ENCODE measurements at places on chromosomes 5 and 9.

GRCh38 chr9:72888067-72888466 lies 64.8 kb downstream of the ALDH1A1 start:
- DNase-seq, result no peak

DNA sequence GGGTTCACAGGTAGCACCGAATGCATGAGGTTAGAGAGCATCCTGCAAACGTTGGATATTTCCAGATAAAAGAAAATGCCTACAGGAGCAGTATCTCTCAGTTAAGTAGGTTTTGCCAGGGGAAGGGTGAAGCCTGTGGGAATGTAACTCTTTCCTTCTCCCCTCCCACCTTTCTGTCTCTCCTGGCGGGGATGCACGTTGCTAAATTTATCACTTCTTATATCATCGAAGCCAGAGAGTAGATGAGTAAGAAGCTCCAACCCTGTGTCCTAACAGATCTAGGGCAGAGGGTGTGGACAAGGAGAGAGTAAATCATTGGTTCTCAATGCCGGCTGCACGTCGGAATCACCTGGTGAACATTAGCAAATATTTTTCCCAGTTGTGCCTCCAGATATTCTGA lies 457.5 kb downstream of the ENC1 start:
- DNase-seq, result no peak

- no peak for DNase-seq
Observed at GRCh38 chr9:137814841-137815240, 62.7 kb upstream of the CACNA1B start.

DNA sequence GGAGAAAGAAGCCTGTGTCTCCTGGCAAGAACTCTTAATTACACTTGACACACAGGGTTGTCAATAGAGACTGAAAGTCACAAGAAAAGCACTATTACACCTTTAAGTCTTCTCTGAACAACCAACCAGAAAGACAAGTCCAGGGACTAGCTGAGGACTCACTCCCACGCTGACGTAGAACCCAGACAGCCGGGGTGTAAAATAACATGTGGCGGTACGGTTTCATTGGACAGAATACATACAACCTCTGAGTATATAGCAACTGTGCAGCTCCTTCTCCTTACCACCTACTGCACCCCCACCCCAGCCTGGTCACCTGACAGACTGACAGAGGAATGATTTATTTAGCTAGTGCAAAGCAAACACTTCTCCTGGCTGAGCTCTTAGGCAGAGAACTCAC lies 103.4 kb upstream of the RASEF start:
- DNase-seq, result no peak

DNA sequence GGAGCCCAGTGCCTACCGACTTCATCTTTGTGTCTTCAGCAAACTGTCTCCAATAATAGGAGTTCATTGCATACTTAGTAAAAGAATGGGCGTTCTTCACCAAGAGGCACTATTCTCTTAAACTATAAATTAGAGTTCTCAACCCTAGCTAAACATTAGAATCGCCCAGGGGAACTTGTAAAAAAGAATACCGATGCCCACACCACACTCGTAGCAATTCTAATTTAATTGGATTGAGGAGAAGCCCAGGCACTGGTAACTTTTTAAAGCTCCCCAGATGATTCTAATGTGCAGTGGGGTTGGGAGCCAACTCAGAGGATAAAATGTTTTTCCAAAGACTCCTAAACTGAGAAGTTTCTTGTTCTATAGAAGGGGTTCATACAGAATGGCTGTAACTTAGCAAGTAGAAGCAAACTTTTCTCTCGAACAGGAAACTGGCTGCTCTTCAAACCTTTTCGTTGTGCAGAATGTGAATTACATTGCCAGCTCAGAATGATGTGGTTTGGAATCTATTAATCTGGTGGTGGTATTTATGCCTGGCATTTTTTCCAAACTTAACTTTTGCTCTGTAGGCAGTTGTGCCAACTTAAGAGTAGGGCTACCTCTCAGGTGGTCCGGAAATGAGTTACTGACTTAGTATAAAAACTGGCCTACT lies 26.4 kb upstream of the NFIB start:
- DNase-seq, result no peak

GRCh38 chr5:179186801-179187200 lies 126.6 kb downstream of the ZNF354C start:
- DNase-seq, result no peak

GRCh38 chr9:6305954-6306563 lies 22.1 kb upstream of the TPD52L3 start:
- DNase-seq, result peak; percentile 49

GRCh38 chr5:58860680-58861079 lies 277.8 kb downstream of the RAB3C start:
- peak; percentile 42 for DNase-seq

GRCh38 chr9:122944960-122945888 lies 4.4 kb downstream of the RABGAP1 start:
- no peak for DNase-seq

DNA sequence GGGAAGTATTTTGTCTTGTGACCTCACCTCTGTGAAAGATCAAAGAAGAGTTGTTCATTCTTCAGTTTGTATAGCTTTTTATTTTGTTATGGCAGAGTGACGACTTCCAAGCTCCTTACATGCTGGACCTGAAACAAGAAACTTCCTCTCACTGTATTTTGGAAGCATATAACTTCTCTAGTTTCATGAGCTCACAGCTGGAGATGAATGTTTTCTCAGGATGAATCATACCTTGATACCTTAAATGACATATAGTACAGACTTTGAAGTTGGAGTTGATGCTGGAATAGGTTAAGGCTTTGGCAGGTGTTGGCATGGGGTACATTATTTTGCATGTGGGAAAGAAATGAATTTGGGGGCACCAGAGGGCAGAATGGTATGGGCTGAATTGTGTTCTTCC lies 112.5 kb downstream of the SLC25A46 start:
- no peak for DNase-seq

DNA sequence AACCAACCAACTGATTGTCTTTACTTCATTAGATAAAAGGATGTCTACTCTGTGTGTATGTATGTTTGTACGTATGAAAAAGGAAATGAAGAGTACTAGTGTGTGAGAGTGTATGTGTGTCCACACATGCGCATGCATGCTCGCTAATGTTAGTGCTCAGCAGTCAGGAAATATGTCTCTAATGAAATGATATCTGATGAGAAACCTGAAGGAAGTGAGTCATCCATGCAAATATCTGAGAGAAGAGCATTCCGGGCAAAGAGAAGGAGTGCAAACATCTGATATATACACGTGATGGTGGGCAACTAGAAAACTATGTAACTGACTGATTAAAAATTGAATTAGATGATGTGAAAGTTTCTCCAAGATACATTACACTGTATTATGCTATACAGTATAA lies 29.6 kb upstream of the UGCG start:
- peak; percentile 56 for DNase-seq

GRCh38 chr5:104569621-104570020 lies 1007.0 kb upstream of the NUDT12 start:
- no peak for DNase-seq

GRCh38 chr9:12723409-12724028 lies 30.3 kb downstream of the TYRP1 start:
- peak; percentile 10 for DNase-seq

- DNase-seq, result no peak
Observed at GRCh38 chr5:72882989-72883388, 66.5 kb downstream of the TNPO1 start.

GRCh38 chr5:21831145-21831787 lies 1021.9 kb downstream of the CDH12 start:
- DNase-seq, result no peak

- DNase-seq, result no peak
Observed at GRCh38 chr5:33975852-33976251, 8.6 kb downstream of the SLC45A2 start.

DNA sequence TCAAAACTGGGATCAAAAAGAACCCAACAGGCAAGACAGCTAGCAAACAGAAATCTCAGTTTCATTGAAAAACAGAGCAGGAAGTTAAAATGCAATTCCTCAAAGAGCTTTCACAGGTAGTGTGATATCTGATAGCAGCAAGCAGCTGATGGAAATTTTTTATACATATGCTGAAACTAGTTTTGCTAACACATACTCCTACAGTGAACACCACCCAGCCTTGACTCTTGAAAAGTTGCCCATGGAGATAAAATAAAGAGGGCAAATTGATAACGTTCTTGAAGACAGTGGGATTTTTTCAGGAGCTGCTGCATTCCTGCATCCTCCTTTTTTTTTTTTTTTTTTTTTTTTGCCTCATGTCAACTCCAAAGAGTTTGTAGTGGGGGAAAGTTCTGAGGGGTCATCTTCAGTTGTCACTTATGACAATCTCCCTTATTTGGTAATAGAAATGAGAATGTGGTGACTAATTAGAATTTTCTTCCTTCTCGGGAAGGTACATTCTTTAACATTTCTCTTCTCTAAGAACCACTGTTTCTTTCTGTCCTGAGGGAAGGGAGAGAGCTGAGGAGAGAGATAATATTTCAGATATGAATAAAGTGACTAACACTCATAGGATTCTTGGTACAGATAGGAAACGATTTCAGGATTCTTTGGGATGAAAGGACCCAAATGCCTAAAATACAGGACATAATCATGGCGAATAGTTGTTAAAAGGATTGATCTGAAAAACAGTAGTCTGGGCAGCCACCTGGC lies 24.6 kb downstream of the SH3RF2 start:
- DNase-seq, result no peak

GRCh38 chr9:123395689-123396511 lies 39.9 kb downstream of the CRB2 start:
- no peak for DNase-seq

DNA sequence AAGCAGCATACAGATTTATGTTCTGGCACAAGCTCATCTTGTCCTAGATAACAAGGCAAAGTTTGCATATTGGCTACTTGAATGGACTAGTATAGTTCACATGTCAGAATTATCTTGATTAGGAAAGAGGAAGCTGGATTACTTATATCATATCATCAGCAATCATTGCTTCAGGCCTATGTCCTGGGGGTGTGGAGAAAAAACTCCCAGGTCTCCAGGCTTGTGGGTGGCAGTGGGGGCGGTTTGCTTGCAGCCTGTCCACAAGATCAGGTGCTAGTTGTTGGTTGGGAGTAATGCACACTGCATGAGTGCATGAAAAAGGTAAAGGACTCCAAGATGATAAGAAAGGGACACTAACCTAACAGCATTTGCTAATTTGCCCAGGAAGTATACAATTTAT lies 326.4 kb upstream of the PDE4D start:
- DNase-seq, result no peak

DNA sequence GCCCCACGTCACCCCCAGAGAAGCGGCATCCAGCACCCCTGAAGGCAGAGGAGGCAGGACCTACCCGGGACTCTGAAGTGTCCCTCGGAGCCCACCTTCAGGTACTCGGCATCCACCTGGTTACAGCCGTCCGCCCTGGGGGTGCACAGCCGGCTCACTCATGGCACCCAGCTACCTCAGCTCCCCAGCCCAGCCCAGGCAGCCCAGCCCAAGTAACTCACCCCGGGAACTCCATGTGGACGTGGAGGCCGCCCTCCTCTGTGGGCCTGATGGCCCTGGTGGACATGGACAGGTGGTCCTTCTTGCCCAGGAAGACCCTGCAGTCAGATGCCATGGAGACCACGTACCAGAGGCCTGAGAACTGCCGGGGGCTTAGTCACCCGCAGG lies 676 bp downstream of the LCN15 start:
- no peak for DNase-seq

- peak; percentile 58 for DNase-seq
Observed at GRCh38 chr5:57889558-57889957, 406.9 kb upstream of the ACTBL2 start.

GRCh38 chr5:135242021-135242865 lies 156.8 kb downstream of the MACROH2A1 start:
- peak; percentile 28 for DNase-seq

DNA sequence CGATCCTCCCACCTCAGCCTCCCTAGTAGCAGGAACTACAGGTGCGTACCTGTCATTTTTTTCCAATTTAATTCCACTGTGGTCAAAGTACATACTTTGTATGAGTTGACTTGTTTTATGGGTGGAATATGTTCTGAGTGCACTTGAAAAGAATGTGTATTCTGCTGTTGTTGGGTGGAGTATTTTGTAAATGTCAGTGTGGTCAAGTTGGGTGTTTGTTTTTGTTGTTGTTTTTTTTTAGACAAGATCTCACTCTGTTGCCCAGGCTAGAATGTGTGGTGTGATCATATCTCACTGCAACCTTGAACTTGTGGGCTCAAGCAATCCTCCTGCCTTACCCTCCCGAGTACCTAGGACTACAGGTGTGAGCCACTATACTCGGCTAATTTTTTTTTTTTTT lies 17.9 kb downstream of the SLC25A25 start:
- DNase-seq, result no peak

- no peak for DNase-seq
Observed at GRCh38 chr9:117344892-117345660, 69.8 kb downstream of the ASTN2 start.

DNA sequence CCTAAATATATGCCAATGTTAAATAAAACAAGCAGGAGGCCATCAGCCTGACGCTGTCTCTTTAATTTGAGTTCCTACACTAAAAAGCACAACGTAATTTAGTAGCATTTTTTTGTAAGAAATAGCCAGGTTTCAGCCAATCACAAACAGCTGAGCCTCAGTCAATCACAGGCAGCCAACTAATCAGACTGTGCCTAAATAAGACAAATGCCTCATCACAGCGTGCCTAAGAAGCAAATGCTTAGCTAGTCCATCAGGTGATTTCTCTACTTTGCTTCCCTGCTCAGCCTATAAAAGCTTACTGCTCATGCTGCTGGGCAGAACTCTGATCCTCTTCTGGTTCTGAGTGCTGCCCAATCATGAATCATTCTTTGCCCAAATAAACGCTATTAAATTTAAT lies 38.3 kb upstream of the RORB start:
- peak; percentile 11 for DNase-seq

- DNase-seq, result no peak
Observed at GRCh38 chr5:72837524-72838096, 21.1 kb downstream of the TNPO1 start.

DNA sequence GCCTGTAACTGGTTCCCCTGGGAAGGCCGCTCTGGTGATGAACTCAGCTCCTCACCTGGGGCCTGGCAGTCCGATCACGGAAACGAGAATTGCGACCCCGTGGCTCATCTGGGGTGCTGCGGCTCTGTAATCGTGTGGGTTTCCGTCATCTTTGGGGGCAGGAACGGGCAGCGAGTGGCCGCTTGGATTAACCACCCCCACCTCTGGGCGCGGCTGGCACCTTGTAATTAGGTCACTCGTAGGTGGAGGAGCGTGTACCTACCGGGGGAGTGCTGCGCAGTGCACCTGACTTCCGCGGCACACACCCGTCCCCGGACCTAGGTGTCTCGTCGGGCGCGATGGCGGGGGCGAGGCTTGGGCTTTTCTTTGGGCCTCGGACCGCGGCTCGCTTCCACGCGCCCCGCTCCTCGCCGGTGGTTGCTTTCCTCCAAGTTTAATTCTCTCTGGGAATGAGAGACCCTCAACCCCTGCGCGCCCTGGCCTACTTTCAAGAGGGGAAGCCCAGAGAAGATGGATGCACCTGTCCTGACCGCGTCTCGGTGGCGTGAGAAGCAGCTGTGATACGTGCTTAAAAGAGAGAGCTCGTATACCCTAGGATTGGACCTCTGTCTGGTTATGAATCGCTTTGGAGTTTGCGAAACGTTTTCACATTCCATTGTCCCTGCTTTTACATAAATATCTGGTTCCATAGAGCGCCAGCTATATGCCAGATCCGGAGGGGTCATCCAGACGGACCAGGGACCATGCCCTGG lies 744 bp upstream of the PPP2CA start:
- no peak for DNase-seq

GRCh38 chr9:96505316-96505991 lies 55.5 kb downstream of the HABP4 start:
- peak; percentile 59 for DNase-seq
